ENCODE measurements at places on chromosomes 2 and 18.

- DNase-seq, result no peak
Observed at GRCh38 chr2:176494949-176495353, 225.7 kb downstream of the MTX2 start.

DNA sequence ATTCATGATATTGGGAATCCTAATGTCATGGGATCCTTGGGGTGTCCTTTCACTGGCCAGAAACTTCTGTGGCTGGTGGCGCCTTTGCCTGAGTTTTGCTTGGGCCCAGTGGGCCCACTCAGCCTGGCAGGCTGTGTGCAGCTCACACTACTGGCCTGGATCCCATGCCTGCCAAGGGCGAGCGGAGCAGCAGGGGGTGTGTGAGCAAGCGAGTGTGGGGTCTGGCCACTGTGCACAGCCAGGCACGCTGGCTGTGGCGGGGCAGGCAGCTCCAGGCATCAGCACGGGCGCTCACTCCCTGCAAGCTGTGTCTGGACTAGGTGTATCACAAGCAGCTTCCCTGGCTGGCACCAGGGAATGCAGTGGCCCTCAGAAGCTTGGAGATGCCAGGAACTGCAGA lies 74.5 kb downstream of the NCOA1 start:
- no peak for DNase-seq

DNA sequence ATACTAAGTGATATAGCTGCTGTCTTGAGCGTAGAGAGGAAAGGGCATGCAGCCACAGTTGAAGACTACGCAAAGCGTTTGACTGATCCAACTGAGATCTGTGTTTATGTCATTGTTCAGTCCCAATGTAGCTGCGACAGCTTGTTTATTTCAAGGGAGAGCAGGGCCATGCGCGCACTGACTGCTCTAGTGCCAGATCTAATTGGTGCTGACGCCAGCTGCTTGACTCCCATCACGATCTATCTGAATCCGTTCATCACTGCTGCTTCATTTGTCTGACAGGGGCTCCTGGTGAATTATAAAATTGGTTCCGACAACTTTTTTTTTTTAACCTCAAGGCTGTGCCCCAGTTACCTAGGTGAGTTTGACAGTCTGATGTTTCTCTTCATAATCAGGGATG lies 75.7 kb downstream of the CHST9 start:
- no peak for DNase-seq

GRCh38 chr2:239255218-239255617 lies 145.6 kb downstream of the HDAC4 start:
- no peak for DNase-seq

DNA sequence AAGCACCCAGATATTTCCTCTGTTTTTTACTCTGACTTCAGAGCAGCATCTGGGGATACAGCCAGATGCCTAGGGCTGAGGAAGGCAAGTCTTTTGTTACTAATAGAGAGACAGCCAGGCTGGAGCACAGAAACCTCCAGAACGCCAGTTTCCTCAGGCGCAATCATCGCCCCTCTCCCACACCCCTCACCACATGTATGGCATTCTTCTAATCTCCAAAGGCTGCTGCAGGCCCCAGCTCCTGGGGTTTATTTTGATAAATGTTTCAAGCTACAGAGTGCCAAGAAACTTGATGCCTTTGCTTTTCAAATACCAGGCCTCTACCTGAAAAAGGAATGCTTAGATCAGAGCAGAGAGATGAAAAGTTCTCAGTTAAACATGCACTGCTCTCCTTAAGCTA lies 283.6 kb downstream of the RBM43 start:
- DNase-seq, result no peak

GRCh38 chr2:65636024-65636423 lies 203.6 kb upstream of the SPRED2 start:
- no peak for DNase-seq

GRCh38 chr2:98489971-98490962 lies 45.6 kb downstream of the INPP4A start:
- no peak for DNase-seq

DNA sequence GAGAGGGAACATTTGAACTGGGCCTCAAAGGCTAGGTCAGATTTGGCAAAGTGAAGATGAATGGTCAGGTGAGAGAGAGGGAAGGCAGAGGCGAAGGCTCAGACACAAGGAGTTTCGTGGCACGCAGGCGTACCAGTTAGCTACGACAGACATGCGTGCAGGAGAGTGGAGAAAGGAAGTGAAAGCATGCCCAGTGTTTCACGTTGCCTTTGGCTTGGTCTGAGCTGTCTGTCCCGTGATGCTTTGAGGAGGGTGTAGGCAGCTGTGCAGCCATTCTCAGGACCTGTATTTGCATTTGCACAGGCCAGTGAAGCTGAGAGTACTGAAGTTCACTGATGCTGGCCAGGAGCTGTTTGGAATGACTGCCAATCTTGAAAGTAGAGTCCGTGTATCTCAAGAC lies 69.5 kb downstream of the HNRNPLL start:
- DNase-seq, result no peak

- no peak for DNase-seq
Observed at GRCh38 chr2:230155359-230155758, 64.4 kb downstream of the SP110 start.

- peak; percentile 18 for DNase-seq
Observed at GRCh38 chr2:26273501-26273900, 28.8 kb downstream of the HADHB start.

DNA sequence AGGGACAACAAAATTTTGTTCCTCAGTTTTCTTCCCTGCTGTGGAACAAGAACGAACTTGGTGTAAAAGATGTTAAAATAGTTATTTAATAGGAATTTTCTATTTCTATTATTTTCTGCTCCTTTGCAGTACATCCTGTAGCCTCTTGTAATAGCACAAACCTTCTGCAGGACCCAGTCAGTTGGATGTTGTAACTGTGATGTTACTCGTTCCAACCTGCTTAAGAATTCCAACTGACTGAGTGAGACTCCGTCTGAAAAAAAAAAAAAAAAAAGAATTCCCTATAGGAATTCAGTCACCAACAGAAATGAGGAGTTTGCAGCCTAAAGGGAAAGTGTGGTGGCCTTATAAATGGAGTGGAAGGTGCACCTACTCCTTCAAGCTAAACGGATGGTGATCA lies 46.4 kb upstream of the CDH20 start:
- DNase-seq, result no peak

DNA sequence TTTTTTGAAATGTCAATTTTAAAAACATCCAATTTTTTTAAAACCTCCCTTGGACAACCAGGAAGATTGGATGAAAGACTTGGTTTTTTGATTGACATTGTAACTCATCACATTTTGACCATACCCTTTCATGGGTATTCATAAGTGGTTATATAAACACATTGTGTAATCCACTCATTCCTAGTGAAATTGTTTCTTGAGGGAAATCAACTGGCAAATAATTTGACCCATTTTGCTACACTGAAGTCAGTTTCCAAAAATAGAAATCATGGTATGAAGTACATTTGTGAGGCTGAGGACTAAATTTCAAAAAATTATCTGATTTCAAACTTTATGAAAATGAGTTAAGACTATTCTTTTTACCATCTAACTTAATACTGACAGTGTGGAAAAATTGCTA lies 31.5 kb downstream of the FBXO48 start:
- no peak for DNase-seq

DNA sequence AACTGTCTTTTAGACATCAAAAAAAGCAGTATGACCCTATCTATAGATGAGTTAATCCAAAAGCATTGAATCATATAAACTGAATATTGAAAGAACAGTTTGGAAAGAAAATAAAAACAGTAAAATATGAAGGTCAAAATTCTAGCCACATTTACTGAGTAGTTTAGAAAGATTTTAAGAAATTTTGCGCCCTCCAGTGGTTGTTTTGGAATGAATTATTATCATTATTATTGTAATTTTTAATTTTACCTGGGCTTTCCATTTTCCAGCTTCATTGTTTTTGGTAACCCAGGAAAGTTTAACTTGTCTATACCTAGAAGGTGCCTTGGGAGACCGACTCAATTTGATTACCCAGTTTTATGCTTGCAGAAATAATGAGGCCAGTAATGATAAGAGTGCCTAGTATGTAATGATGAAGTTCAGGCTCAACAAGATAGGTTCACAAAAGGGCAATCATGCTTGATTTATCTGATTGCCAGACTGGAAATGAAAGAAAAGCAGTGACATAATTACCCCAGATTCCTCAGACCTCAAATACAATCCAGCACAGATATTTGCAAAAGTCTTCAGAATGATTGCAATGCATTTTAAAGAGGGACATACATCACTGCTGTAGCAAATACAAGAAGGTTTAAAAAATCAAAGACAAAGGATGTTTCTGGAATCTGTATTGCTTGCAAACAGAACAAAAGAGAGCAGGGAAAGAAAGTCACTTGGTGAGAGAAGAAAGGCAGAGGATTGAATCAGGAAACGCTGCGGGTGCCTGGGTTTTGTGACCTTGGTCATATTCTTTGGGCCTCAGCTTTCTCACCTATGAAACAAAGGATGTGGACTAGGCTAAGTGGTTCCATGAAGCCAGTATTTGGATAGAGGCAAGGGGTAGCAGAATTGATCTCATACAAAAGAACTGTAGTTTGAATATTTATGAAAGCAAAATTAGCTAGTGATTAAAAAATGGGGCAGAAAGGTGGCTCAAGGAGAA lies 153.8 kb downstream of the MAP2 start:
- DNase-seq, result no peak

Data from fibroblast of skin of left biceps (primary cell).